Mucosa of descending colon (tissue), 3 donors: ENCODE measurements at places on chromosomes 11 and 22. TPM values are rescaled to one million over a fixed set of nuclear protein-coding genes. Genes with fewer than 3 reads are reported as not detected.

DNA sequence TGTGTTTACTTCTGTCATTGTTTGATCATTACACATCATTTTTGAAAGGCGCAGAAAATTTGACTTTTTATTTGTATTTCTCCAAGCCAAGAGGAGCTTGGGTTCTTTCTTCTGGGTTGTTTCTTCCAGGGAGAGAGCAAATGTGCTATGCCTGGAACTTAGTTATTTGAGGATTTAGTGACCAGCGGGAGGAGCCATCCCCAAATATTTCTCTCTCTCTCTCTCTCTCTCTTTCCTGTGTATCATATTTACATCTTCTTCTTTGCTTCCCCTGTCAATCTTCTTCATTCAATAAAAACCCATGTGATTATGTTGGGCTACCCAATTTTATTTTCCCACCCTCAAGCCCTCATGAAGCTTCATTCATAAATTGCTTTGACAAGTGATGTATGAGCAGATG, 534.5 kb downstream of the LRRC4C start:
- DNase-seq = no peak

GRCh38 chr11:100602716-100603115, 84.4 kb upstream of the ARHGAP42 start:
- no peak for DNase-seq

- DNase-seq = no peak
Measured at GRCh38 chr11:60155931-60156330, 27.0 kb downstream of the MS4A6A start.

- DNase-seq = no peak
Measured at GRCh38 chr11:114159320-114159719, 99.8 kb downstream of the ZBTB16 start.

DNA sequence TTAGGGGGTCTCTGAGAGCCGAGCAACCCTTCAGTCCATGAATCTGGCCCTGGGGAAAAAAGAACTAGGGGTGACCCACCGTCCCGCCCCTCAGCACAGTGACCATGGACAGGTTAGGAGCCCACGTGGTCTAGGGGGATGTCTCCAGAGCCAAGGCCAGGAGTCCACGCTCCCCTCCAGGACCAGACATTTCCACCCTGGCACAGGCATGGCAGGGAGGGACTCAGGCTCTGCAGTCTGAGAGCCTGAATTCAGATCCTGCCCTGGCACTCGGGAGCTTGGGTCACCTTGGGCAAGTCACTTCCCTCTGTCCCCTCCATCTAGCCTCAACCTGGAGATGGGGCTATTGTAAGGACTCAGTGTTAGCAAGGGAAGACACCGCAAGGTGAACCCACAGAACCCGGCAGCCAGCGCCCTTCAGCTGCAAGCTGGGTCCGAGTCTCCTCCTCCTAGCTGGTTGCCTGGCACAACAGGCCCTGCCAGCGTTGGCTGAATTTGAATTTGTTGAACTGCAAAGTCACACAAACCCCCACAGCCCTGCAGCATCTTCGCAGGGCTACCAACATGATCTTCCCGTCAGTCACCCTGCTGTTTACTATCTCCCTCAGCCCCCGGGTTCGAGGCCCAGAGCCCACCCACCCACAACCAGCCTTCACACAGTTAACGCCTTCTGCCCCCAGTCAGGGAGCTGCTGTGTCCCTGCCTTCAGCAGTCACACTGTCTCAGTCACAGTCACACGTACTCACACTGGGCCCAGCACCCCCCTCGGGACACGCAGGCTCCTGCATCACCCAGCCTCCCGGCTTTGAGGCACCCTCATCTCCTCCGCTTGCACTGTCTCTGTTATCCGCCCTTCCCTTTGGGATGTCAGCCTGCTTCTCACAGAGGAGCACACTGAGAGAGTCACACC, 603 bp upstream of the PDGFB start:
- DNase-seq = no peak

- DNase-seq = no peak
Measured at GRCh38 chr22:24068377-24068680, 57.2 kb downstream of the CABIN1 start.

DNA sequence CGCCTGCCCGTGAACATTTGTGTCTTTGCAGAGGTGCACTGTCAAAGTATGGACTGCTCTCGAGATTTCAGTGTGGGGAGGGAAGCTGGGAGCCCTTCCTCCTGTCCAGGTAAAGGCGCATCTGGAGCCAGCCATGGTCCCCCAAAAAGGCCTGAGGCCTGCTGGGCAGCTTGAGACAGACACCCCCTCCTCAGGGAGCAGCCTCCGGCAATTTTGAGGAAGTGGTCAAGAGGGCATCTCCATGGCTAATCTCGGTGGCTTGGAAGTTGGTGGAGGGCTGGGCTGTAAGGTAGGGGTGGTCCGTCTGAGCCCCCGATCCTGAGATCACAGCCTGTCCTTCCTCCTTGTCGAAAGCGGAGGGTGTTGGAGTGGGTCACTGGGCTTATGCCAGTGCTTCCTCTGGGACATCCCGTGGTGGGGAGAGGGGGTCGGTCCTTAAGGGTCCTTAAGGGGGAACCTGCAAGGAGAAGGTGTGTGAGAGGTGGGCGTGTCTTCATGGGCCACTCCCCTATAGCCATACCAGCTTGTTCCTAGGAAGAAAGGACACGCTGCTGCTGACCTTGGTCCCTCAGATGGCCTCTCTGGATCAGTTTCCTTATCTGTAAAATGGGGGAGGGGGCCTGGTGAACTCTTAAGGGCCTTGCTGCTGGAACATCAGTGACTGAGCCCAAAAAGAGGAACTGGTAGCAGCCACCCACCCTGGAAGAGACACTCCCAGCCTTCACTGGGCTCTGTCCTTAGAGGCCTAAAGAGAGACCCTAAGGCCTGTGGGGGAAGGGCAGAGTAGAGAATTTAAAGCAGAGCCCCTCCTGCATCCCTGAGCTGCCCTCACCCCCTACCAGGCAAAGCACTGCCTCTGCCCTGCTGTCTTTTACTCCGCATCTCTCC, 2.6 kb downstream of the KCNC1 start:
- DNase-seq = no peak

FUT4 gene
- 23.5 TPM for total RNA-seq

DDI1 gene
- not detected for total RNA-seq

TTC36 gene
- total RNA-seq = 1.2 TPM

FAM180B gene
- total RNA-seq = 0.36 TPM
